Activated CD8-positive, alpha-beta T cell treated with anti-CD3 and anti-CD28 coated beads, Interleukin-2, amount 10 ng/mL, durations not matched to agents 7 days and 5 days (primary cell): ENCODE measurements at places on chromosomes 16 and 17. TPM values are rescaled to one million over a fixed set of nuclear protein-coding genes. Genes with fewer than 3 reads are reported as not detected.

RHBDL1 gene
- total RNA-seq: 1.4 TPM

PTX4 gene
- total RNA-seq: not detected

MILR1 gene
- total RNA-seq: 1.7 TPM

MIS12 gene
- 36.1 TPM for total RNA-seq

ASPHD1 gene
- total RNA-seq: not detected

KRT17 gene
- not detected for total RNA-seq

PLXDC1 gene
- 3.3 TPM for total RNA-seq

C17orf100 gene
- total RNA-seq: 0.92 TPM

ELMO3 gene
- 8.0 TPM for total RNA-seq

DNA sequence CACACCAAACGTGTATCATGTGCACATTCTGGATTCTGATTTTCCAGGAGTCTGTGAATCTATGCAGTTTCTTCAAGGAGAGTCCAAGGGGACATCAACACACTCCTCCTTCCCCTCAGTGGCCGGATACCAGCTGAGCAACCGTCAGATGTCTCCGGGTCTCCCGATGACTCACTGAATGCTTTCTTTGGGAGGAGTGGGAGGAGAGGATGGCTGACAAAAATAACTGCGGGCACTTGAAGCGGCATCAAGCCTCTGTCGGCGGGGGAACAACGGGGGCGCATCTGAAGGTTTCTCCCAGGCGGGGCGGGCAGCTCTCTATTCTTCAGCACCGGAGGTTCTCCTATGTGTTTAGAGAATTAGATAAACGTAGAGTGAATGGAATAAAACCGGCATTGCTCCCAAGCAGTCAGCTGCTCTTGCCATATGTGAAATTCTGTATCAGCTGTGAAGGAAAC lies 24.6 kb upstream of the LRRC75A start:
- DNase-seq: no peak

DNA sequence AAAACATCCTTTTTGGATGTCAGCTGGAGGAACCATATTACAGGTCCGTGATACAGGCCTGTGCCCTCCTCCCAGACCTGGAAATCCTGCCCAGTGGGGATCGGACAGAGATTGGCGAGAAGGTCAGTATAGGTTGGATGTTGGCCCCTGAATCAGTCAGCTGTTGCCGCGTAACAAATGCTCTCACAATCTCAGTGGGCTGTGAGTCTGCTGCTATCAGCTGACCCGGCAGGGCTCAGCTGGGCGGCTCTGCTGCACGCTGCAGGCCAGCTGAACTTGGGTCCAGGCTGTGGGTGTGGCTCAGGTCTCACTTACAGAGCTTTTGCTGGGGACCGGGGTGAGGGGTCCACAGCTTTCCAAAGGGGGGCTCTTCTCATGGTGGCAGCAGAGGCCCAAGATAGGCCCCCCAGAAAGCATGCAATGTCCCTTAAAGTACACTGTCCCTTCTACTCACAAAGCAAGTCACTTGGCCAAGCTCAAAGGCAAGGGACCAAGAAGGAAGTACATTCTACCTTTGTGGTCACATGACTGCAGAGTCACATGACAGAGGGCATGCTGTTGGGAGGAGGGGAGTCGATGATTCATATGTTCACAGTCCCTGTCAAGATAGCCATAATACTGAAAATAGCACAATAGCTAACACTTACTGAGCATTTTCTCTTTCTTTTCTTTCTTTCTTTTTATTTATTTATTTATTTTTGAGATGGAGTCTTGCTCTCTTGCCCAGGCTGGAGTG lies 134.2 kb downstream of the ABCC1 start:
- DNase-seq: peak; percentile 28

GRCh38 chr16:66585481-66586239 lies 6.4 kb downstream of the CMTM2 start:
- no peak for DNase-seq

GRCh38 chr17:82835122-82835521 lies 4.7 kb downstream of the ZNF750 start:
- no peak for DNase-seq

DNA sequence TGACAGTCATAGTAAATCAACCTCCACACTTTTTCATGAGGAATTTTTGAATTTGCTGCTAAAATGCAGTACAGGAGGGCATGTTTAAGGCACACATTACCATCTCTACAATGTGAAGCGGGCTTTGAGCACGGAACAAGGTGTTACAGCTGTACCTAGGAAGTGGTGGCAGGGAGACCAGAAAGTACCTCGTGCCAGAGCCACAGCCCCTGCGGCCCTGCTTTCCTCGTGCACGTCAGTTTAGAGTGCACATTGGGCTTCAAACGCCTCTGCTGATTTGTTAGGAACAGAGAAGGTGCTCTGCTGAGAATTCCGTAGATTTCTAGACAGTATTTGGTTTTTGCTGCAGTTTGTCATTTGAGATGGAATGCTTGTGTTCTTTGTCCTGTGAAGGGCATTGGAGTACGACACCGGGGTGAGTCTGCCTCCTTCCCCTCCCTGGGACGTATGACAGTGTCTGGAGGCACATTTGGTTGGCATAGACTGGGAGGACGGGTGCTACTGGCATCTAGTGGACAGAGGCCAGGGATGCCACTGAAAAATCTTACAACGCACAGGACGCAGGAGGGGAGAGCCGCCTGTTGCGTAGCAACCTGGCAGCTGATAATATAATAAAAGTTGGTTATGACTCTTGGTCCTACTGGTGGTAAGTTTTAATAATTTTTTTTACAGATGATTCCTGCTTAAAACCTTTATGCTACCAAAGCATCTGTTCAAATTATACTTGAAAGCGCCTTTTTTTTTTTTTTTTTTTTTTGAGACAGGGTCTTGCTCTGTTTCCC lies 9.1 kb downstream of the FOXK2 start:
- DNase-seq: peak; percentile 45

GRCh38 chr16:9092978-9093344 lies 1.5 kb downstream of the HAPSTR1 start:
- peak; percentile 57 for DNase-seq

DNA sequence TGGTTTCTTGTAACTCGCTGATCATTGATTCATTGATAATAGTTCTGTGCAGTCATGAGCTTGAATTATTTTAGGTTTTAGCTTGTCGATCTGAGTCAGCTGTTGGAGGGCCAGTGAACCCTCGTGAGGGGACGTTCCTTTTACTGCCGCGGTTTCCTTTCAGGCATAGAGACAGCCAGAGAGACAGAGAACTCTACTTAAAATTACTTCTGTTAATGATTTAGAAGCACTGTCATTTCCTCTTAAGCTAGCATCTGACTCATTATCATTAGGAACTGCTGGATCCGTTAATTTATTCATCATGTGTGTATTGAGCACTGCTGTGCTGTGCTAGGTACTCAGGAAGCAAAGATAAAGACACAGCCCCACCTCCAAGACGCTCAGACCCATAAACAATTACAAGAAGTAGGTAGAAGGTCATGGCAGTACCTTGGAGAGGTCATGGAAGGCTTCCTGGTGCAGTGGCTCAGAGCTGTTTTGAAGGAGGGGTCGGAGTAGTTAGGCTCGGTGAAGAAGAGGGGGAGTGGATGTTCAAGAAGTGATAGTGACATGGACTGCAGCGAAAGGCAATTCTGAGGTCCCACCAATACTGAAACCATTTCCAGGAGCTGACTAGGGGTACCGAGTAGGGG lies 3.3 kb downstream of the PGS1 start:
- DNase-seq: peak; percentile 52

DNA sequence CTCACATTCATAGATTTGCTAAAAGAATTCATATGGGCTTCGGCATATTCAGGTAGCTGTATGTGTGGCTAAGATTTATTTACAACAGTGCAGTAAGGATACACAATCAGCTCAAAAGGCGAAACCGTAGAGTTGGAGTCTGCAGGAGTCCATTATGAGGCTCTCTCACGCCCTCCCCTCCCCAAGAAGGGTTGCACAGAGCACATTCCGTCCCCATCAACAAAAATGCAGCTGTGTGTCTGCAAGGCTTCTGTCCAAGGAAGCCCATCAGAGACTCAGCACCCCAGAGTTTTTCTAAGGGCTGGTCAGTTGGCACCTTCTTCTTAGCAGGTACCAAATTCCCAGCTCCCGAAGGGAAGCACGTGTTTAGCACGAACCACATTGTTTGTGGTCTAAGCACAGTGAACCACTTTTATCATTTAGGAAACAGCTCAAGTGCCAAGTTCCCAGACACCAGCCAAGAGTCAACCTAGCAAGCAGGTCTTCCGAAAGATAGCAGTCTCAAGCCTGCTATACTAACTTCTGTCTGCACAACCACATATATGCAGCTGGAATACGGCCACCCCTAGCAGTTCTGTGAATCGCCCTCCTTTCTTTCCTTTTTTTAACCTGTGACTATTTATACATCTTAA lies 28.5 kb upstream of the MEAK7 start:
- no peak for DNase-seq

- no peak for DNase-seq
Observed at GRCh38 chr17:47882247-47882646, 13.8 kb upstream of the SP2 start.

DNA sequence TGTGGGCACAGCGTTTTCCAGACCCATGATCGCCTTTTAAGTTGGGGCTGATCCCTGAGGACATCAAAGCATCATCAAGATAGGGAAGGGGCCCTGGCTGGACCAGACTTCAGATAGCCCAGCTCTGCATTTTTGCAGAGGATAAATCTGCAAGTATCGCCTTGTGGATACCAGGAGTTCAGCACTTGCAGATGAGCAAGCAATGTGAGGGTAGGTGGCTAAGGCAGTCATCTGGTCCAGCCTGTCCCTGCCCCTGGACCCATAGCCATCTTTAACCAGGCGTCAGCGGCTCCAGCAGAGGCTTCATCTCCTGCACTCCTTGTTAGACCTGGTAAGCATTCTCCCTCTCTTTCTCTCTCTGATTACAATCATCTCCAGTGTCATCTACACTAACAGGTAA lies 9.0 kb upstream of the MRPS23 start:
- DNase-seq: no peak

GRCh38 chr17:82297280-82297713 lies 20.1 kb downstream of the CD7 start:
- peak; percentile 92 for DNase-seq

DNA sequence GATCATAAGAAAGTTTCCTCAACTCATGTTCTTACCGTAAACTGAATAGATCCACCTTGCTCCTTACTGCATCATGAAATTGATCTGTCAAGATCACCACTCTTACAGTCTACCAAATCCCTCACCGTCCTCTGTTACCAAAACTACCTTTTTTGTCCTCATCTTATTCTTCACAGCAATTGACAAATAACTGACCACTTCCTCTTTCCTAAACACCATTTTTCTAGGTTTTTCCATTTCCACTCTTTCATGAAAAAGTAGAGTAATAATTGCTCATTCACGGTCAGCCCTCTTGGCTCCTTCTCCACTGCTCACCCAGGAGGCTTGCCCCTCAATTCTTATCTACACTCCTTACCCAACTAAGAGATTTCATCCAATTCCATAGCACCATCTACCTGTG lies 44.9 kb downstream of the ABCA5 start:
- DNase-seq: no peak
